ENCODE measurements at places on chromosomes 11 and 22. TPM values are rescaled to one million over a fixed set of nuclear protein-coding genes. Genes with fewer than 3 reads are reported as not detected.

DNA sequence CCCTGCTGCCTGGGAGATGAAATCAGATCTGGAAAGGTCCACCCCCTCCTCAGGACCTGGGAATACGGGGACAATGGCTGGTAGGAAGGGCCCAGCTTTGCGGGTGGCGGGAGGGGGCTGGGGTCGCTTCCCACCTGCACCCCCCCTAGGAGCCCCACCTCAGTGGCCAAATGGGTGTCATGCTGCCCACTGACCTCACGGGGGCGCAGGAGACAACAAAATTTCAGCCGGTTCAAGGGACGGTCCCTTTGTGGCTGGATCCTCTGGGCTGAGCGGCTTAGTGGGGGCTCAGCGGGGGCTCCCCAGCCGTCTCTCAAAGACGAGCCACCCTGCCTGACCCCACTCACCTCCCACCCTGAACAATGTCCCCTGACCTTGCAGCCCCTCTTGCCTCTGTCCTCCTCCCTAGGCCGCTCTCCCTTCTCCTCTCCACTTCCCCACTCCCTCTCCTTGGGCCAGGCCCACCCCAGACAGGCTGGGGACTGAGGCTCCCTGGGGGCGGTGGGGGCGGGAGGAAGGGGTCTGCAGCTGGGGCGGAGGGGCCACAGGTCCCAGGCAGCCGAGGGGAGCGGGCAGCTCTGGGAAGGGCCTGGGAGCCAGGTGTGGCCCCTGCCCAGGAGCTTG lies 39.3 kb upstream of the H19 start:
- DNase-seq = no peak

DNA sequence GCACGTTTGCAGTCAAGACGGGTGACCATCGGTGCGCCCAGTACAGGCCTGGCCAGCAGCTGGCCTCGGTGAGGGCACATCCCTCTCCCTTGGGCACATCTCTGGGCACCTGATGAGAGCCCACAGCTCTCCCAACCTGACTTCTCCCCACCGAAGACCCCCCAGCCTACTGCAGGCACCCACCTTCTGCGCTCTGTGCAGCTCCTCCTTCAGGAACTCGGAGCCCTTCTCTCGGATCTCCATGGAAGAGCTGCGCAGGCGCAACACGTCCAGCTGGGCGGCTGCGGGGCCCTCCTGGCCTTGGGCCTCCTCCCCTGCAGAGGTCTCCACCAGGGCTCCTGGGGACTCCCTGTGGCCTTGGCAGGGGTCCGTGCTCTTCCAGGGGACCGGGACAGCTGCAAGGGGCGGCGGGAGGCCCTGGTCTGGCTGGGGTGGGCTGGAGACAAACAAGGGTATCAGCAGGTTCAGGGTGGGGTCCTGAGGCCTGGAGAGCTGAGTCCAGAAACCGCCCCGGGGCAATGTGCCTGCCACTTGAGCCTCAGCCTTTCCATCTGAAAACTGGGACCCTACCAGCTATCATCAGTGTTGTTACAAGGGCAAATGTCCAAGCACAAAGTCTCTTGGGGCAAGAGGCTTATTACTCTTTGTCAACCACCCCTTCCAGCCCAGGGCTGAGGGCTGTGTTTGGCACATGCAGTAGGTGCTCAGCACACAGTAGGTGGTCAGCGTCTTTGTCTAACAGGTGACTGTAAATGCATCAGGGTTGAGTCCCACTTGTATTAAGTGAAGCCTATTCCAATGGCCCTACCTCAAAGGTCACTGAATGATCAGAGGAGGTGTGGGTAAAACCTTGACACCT lies 9.3 kb downstream of the RAB3IL1 start:
- DNase-seq = no peak

GRCh38 chr11:113159988-113160807 lies 154.2 kb upstream of the TTC12 start:
- peak; percentile 61 for DNase-seq

- peak; percentile 23 for DNase-seq
Measured at GRCh38 chr22:22866381-22867111, 21.1 kb upstream of the IGLL5 start.

- DNase-seq = no peak
Measured at GRCh38 chr22:32882774-32883530, 81.4 kb downstream of the TIMP3 start.

DNA sequence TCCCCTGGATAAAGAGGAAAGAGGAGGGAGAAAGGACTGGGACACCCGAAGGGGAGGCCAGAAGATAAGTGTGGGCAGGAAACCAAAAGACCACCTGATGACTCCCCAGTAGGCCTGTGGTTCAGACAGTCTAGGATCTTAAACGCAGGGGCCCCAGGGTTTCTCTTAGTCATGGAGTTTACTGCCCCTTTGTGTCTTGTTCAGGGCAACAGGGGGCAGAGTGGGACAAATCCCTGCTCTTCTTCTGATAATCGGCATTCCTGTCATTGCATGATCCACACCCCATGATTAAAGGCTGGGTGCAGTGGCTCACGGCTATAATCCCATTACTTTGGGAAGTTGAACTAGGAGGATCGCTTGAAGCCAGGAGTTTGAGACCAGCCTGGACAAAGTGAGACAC lies 4.7 kb upstream of the TMPRSS13 start:
- DNase-seq = peak; percentile 2

DNA sequence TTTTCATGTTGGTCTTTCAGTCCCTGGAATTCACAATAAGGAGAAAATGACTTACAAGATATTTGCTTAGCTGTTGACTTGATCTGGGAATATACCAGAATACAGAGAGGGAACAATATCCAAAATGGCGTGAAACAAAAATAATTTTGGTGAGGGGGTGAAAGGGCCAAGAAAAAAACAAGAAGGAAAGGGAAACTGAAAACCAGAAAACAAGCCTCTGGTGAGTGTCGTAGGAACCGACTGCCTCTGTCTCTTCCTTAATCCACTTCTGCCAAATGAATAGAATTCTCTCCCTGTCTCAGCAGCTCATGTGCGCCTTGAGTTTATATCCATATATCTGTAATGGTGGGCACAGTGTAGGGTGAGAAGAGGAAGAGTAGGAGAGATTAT lies 367.6 kb downstream of the ETS1 start:
- no peak for DNase-seq

DNA sequence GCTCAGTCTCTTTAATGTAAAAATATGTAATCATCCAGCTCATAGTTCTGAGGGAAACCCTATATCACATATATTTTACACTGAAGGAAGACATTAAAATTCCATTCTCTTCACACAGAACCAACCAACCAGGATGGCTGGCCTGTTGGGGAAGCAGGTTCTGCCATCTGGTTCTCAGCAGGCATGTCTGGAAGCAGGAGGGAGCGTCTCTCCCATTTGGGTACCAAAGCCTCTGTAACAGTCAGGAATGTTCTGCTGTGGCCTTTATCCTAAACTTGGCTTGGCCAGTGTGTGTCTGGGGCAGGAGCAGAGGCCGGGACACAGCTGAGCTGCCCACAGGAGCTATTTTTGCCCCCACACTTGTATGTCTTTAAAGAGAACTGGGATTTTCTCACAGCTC lies 29.2 kb downstream of the SGSM3 start:
- no peak for DNase-seq

- peak; percentile 94 for DNase-seq
Measured at GRCh38 chr11:117824571-117825537, at the start of gene FXYD2. Gene FXYD2, minus strand, starts transcription at chr11:117824744. Its CDS starts 66 bp downstream, at chr11:117824678.

DNA sequence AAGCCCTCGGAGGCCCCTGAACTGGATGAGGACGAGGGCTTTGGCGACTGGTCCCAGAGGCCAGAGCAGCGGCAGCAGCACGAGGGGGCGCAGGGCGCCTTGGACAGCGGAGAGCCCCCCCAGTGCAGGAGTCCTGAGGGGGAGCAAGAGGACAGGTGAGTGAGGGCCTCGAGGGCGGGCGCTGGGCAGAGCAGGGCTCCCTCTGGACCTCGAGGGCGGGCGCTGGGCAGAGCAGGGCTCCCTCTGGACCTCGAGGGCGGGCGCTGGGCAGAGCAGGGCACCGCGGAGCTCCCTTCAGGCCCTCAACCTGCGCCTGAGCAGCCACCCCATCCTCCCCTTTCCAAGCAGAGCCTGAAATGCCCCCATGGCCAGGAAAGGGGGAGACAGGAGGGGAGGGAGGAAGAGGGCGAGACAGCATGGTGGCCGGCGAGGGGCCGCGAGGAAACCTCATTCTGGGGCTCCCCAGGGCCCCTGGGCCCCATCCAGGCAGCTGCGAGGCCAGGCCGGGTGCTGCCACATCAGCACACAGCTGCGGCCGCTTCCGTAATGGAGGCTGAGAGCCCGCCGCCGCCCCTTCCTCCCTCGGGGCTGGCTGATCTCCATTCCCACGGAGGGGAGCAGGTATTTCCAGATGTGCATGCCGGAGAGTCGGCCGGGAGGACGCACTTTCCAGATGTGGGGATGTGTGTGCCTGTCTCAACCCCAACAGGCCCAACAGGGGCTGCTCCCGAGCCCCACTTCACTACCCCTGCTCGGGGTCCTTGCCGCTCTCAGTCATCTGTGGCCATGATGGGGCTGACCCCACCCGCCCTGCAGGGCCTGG lies 10.0 kb downstream of the PRR33 start:
- DNase-seq = no peak

DNA sequence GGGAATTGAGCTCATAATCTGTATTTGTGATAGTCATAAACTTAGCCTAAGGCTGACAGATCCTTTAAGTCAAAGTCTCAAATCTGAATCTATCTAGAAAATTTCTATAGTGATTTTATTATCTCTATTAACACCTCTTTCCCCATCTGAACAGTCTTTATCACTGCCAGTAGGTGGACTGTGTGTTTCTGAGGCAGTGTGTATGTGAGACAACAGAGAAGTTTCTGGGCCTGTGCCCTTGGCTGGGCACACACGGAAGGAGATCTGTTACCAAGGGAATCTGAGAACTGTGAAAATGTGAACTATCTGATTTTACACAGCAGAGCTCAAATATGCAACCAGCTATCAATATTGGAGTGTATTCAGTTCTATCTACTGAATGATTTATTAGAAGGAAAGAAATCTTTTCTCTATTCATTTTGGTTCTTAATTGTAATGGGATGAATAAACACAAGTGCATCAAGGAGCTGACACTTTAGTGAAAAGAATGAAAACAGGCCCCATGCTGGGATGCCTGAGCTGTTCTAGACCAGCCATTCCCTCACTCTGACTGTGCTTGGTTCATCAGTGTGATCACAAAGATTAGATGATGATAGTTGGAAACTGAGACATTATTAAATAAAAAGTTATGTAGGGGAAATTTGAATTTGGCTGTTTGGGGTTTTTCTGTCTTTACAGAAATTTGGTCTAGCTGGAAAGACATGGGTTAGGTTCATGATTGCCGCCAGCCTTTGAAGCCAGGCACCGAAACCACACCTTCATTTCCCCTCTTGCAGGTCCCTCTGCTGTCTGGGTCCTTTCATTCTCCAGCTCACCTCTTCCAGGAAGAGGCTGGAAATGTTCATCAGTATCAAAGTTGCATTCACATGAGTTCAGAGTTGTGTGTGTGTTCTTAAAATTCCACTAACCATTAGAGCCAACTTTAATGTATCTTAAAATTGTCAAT lies 68.1 kb downstream of the LIF start:
- no peak for DNase-seq

GRCh38 chr11:75786101-75786736 lies 17.6 kb downstream of the DGAT2 start:
- no peak for DNase-seq

DNA sequence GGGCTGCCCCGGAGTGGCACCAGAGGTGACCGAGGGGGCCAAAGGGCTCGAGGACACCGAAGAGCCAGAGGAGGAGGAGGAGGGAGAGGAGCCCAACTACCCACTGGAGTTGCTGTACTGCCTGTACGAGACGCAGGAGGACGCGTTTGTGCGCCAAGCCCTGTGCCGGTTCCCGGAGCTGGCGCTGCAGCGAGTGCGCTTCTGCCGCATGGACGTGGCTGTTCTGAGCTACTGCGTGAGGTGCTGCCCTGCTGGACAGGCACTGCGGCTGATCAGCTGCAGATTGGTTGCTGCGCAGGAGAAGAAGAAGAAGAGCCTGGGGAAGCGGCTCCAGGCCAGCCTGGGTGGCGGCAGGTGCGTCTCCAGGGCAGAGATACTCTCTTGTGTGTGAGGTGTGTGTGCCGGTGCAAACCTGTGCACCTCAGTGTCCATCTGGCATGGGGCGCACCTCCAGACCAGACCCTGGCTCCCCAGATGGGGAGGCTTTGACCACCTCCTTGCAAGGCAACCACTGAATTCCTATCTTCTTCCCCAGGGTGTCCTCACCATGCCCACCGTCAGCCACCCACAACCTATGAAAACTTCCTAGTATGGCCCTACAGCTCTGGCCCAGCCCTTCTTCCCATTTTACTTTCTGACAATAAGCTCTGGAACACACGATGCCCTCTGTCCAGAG lies 3.4 kb downstream of the NLRP6 start:
- DNase-seq = no peak

- DNase-seq = no peak
Measured at GRCh38 chr11:66011785-66012303, at the start of gene CST6. Gene CST6, plus strand, starts transcription at chr11:66012008. Its CDS starts 37 bp downstream, at chr11:66012045.

DNA sequence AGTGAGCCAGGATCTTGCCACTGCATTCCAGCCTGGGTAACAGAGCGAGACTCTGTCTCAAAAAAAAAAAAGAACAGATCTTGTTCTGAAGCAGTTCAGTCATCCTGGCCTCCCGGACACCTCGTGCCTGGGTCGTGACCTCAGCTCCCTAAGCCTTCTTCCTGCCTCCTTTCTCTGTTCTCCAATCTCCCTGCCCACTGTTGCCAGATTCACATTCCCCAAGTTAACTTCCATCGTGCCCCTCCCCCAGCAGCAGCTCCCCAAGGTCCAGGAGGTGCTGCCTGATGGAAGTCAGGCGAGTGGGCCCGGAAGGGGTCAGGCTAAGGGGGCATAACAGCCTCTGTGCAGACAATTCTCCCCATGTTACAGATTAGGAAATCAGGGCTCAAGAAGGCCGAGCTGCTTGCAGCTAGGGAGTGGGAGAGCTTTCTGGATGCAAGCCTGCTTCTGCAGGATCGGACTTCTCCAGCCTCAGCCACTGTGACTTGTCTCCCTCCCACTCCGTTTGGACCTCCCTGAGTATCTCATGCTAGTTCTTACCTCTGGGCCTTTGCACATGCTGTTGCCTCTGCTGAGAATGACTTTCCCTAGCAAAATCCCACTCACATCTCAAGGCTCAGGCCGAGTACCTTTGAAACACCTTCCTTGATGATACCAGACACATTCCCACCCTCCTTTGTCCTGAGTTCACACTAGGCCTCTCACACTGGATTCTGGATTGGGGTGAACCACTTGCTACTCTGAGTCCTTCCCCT lies 14.3 kb upstream of the TMEM184B start:
- DNase-seq = no peak

- DNase-seq = peak; percentile 67
Measured at GRCh38 chr22:19974268-19974861, 32.7 kb upstream of the TXNRD2 start.

The IGSF22 gene
- 0.34 TPM for polyA plus RNA-seq

The GAL3ST3 gene
- not detected for polyA plus RNA-seq

The CRACR2B gene
- polyA plus RNA-seq = 44.4 TPM

The KCNJ4 gene
- not detected for polyA plus RNA-seq

The PRR33 gene
- polyA plus RNA-seq = 0.13 TPM

The HTR3A gene
- 0.16 TPM for polyA plus RNA-seq

The MUC15 gene
- 6.4 TPM for polyA plus RNA-seq

Data from lung (tissue), 17 donors.